CD8-positive, alpha-beta memory T cell (primary cell): ENCODE measurements at places on chromosomes 16 and 17. TPM values are rescaled to one million over a fixed set of nuclear protein-coding genes. Genes with fewer than 3 reads are reported as not detected.
A peak's percentile ranks its signal among the peaks of the same experiment; 100 is the strongest.

GRCh38 chr17:76793775-76794174 lies 55.9 kb downstream of the MFSD11 start:
- DNase-seq: no peak

- no peak for DNase-seq
Observed at GRCh38 chr17:73420897-73421296, 109.1 kb upstream of the CDC42EP4 start.

DNA sequence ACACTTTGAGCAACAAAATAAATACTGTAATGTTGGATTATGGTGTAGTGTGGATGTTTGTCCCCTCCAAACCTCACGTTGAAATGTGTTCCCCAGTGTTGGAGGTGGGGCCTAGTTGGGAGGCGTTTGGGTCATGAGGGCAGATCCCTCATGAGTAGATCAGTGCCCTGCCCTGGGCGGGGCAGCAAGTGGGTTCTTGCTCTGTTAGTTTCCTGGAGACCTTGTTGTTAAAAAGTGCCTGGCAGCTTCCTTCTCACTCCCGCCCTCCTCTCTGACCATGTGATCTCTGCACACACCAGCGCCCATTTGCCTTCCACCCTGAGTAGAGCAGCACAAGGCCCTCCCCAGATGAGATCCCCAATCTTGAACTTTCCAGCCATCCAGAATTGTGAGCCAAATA lies 67.7 kb downstream of the MPRIP start:
- peak; percentile 59 for DNase-seq

- no peak for DNase-seq
Observed at GRCh38 chr17:74386386-74386785, 19.1 kb downstream of the GPR142 start.

DNA sequence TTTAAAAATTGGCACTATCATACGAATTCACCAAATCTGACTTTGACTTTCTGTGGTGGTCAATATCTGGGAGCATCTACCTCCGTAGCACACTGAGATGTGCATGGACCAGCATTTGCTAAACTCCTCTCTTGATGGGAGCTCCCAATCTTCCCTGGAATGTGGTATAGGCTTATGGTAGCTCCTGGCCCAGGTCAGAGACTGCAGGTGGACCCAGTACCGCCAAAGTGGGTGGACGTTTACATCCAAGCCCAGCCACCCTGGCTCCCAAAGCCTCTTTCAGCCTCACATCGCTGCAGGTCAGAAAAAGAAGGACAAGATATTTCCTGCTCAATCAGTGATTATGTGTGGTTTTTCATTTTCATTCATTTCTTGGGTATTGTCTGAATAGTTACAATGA lies 43.1 kb upstream of the NKD1 start:
- DNase-seq: no peak

Gene ARHGDIG
- not detected for total RNA-seq
